ENCODE measurements at places on chromosomes 13 and 19. TPM values are rescaled to one million over a fixed set of nuclear protein-coding genes. Genes with fewer than 3 reads are reported as not detected.

DNA sequence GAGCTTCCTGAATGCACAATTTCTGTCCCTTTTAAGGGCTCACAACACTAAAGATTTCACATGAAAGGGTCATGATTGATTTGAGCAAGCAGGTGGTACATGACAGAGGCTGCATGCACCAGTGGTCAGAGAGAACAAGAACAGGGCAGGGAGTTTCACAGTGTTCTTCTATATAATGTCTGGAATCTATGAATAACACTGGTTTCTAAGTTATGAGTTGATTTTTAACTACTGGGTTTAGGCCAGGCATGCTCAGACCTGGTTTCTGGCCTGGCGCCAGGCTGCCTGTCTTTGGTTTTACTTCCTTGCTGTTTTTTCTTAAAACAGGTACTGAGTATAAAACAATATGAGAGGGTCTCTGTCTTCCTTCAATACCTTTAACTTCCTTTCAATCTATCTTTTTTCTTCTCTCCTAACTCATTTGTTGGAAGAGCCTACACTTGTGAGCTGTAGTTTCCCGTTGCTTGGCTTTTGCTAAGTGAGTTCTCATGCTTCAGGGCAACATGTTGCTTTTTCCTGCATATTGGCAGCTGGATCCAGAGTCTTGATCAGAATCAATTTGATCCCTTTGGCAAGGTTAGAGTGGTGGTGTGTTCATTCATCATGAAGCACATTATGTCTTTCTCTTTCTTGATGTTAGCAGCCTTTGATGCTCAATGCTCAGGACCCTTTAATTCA, 38.5 kb upstream of the FGF14 start:
- DNase-seq = no peak

DNA sequence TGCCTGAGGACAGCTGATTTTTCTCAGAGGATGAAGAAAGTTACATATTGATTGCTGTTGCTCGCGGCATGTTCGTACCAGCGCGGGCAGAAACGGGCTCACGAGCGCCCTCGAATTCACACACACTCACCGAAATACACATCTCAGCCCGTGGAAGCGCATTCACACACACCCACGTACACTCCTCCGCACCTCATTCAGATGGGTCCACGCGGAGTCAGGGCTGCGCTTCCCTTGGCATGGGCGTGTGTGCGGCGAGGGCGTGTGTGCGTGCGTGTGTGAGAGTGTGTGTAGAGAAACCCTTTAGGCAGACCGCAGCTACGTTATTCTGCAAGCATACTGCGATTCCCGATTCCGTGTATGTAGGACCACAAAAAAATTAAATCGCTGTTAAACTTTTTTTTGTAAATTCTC, 2.1 kb upstream of the PCDH17 start:
- DNase-seq = peak; percentile 20

DNA sequence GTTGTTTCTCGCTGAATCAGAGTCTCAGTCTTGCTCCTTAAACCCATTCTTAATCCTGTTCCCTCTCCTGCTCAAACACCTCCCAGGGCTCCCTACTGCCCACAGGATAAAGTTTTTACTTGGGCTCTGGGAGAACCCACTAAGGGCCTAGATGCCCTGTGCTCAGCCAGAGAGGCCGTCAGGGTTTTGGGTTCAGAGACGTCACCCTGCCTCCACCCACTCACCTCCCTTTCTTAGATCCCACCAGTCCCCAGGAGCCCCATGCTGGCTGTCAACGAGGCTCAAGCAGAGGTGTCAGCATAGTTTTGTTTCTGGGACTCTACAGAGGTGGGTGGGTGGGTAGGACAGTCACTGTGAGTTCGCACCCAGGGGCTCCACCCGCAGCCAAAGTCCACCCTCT, 15.5 kb upstream of the CYP4F2 start:
- no peak for DNase-seq

DNA sequence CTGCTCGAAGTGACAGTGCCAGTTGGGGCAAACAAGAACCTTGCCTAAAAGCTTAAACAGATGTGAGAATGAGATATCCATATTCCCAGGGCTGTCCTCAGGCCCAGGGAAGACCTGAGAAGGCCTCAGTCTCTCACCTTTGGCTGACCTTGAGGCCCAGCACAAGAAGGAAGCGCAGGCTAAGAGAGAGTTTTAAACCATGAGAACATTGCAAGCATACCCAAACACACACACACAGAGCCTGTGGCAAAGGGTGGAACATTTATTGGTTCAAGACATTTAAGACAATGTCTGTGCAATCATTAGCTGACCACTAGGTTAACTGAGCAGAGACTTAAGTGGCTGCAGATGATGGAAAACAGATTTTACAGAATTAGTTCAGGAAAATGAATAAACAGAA, 248.2 kb downstream of the NBEA start:
- DNase-seq = no peak

- no peak for DNase-seq
Observed at GRCh38 chr13:53237696-53238095, 209.1 kb downstream of the OLFM4 start.

- no peak for DNase-seq
Observed at GRCh38 chr13:79307866-79308298, 98.2 kb downstream of the RBM26 start.

The ZNF98 gene
- 0.19 TPM for polyA plus RNA-seq

The ADGRL1 gene
- polyA plus RNA-seq = 12.8 TPM

The ZNF382 gene
- polyA plus RNA-seq = 4.3 TPM

The CCNE1 gene
- polyA plus RNA-seq = 4.5 TPM

The CRLF1 gene
- 50.2 TPM for polyA plus RNA-seq

DNA sequence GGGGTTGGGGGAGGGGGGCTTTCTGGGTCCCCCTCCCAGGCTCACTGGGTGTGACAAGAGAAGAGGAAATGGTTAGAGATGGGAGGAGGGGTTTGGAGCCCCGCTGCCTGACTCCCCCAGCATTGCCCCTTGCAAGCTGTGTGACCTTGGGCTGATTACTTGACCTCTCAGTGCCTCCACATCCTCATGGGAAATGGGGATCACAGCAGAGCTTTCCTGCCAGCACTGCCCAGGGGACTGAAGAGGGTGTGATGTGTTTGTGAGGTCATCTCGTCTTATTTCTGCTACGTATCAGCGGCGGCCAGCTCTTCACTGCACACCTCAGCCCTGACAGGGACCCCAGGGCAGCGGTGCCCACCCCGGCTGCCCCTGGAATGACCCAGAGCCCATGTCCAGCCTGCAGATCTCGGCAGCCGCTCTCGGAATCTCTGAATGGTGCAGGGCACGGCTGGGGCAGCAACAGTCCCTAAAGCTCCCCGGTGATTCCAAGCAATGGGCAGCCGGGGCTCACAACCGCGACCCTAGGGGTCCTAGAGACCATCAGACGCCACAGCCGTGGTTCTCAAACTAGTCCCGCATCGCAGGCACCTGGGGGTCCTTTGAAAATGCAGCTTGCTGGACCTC, 8.4 kb downstream of the PNMA8B start:
- DNase-seq = no peak

The SLC7A10 gene
- polyA plus RNA-seq = 0.35 TPM

The ELSPBP1 gene
- not detected for polyA plus RNA-seq

DNA sequence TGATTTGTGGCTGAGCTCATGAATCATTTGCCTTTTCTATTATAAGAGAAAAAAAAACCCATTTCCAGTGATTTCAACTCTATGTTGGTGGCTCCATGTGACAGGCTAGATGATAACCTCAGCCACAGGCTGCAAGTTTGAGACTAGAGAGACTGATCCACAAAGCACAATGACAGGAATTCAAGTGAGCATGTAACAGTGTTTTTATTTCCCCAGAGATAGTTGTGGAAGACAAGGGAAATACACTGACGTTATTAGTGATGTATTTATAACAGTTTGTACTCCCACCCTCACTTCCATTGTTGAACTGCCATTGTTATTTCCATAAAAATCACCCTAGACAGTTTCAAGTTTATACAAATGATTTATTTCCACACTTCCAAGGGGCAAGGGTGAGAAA, 27.9 kb upstream of the EDNRB start:
- DNase-seq = peak; percentile 12

DNA sequence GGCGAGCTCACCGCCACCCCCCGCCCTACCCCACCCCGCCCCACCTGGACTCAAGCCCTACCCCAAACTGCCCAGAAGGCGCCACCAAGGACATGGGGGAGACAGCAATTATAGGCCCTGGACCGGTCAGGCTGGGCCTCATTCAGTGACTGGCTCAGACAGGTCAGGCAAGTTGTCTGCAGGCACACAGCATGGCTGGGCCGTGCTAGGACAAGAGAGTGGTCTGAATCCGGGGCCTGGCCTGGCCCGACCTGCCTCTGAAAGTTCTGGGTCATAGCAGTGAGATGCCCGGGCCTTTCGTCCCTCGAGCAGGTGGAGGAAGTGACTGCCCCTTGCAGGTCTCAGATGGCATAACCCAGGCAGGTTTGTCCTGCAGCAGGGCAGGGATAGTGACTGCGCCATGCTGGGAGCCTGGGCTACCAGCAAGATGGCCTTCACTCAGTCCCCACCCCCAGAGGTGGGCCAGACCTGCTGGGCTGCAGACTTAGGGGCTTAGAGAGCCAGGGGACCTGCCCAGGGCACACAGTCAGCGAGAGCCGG, 21.0 kb downstream of the COMP start:
- no peak for DNase-seq

All from heart left ventricle (tissue), 16 donors.